GM19239 (cell line): ENCODE measurements at places on chromosomes 2 and 18.

DNA sequence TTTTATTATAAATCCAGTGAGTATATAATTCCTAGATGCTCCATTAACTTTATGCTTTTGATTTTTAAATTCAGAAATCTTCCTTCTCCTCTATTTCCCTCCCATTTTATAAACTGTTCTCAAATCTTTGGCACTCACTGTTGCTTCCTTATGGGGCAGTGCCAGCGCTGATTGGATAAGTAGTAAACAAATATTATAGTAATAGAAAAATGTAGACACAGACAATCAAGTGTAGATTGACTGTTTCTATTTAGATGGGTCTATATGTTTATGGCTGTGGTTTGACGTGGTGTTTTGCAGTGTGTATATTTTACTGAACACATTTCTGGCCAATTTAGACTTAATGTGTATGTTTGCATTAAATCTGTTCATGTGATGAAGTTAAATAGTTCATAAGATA is 36.6 kb downstream of the LYPD6B start:
- DNase-seq = no peak

DNA sequence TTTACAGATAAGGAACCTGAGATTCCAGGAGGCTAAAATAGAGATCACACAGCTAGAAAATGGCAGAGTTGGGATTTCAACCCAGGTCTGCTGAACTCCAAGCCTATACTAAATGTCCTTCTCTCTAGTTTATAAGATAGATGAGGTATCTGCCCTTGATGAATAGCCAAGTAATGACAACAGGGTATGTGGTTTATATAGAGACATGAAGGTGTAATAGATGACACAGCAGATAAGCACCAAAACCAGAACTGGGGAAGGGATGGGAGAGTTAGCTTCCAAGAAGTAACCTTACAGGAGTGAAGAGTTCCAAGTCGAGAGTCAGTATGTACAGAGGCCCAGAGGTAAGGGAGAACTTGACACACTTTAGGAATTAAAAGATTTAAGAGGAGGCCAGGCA is 104.7 kb upstream of the UBXN4 start:
- DNase-seq = no peak

GRCh38 chr2:46779447-46779941 is 136.1 kb downstream of the MCFD2 start:
- no peak for DNase-seq

- DNase-seq = no peak
Measured at GRCh38 chr2:172242961-172243360, 140.3 kb upstream of the DLX2 start.

- DNase-seq = no peak
Measured at GRCh38 chr2:31386172-31386571, 28.4 kb downstream of the XDH start.
